ENCODE measurements at places on chromosomes 2 and 18.

DNA sequence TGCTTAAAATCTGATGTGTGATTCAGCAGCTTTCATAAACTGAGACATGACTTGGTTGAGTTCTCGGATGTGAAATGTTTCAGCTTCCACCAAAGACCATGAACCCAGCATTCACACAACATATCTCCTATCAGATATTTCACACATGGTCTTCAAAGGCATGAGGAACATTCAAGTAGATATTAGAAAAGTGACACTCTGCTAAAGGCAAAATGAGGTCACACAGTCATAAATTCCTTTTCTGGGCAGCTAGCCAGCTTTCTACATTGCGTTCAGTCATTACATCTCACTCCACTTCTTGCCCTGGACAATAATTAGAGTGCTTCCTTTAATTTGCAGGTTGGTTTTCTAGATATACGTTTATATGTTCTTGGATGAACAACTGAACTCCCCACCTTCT, 96.7 kb downstream of the GAREM1 start:
- DNase-seq: no peak

- no peak for DNase-seq
Measured at GRCh38 chr2:100744589-100744988, 75.3 kb upstream of the NPAS2 start.

- DNase-seq: no peak
Measured at GRCh38 chr2:98446850-98447249, 2.2 kb downstream of the INPP4A start.

DNA sequence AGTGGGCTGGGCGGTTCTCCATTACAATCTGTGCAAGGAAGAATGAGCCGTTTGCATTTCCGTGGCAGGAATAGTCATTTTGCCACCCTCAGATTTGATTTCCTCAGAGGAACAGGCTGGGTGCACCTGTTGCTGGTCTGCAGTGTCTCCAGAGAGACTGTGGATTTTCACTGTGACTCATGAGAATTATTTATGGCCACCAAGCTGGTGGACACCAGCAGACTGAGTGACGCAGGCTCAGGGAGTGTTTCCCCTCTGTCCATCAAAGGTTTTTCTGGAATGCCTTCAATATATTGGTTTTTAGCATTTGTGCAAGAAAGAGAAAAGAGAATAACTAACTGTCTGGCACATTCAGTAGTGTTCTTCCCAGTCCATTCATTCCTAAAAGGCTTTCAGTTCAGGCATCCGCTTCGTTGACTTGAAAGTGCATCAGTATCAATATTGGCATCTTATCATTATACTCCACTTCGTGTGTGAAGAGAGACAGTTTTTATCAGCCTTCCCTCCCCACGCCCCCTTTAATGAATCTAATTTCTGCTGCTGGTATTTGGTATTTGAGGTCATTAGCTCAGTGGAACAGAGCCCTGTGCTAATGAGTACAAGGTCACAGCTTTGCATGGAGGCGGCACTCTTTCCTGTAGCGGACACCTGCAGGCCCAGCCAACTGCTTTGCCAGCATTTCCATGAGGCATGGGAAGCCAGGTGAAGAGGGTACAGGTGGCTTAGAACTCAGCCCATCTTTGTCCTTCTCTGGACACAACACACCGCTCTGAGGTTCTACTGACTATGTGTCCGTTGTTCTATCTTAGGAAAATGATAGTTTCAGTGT, 39.9 kb downstream of the PRKCE start:
- DNase-seq: no peak

DNA sequence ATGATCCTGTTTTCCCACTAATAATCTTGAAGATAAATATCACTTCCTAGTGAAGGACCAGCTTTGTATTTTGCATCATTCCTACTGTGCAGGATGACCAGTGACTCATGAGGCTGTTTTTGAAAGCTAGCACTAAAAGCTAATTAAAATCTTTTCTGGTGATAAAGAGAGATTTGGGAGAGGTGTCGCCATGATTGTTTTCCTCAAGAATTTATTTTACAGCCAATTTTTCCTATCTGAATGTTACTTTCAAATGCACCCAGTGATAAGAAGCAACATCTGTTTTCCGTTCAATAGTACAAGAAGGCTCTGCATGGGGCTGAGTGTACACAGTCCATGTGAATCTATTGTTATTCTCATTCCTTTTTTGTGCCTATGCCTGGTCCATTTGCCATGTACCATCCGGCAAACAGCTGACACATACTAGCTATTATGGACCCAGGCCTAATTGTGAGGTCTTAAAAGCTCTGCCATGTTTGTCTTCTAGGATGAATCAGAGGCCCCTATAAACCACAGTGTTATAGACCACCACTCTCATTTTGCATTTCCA, 28.4 kb downstream of the MEIS1 start:
- DNase-seq: no peak

- DNase-seq: no peak
Measured at GRCh38 chr2:240295256-240296103, 140.0 kb upstream of the GPC1 start.

Measured in A549 (cell line).